ENCODE measurements at places on chromosomes 4 and X.

- DNase-seq, result no peak
Measured at GRCh38 chr4:3870567-3870962, 104.4 kb downstream of the ADRA2C start.

DNA sequence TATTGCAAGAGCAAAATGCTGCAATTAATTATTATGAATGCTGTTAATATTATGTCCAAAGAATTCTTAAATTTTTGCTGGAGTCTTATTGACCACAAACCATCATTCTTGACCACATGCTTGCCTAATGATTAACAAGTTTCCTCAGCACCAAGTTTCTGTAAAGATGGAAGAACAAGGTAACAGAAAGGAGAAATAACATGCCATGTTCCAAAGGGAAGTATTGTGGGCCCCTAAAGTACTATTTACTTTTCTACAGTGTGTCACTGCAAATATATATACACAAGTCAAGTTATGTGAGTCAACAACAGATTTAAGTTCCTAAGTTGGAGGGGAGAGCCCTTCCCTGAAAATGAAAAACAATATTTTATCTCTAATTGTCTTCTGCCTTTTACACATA is 20.6 kb downstream of the FAM47E start:
- DNase-seq, result no peak

DNA sequence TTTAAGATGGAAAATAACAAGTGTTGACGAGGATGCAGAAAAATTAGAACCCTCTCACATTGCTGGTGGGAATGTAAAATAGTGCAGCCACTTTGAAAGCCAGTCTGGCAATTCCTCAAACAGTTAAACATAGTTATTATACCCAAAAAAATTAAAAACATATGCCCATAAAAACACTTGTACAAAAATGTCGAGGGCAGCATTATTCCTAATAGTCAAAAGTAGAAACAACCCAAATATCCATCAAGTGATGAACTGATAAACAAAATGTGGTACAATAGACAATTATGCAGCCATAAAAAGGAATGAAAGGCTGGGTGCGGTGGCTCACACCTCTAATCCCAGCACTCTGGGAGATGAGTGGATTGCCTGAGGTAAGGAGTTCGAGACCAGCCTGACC is 6.3 kb downstream of the IDS start:
- DNase-seq, result no peak

DNA sequence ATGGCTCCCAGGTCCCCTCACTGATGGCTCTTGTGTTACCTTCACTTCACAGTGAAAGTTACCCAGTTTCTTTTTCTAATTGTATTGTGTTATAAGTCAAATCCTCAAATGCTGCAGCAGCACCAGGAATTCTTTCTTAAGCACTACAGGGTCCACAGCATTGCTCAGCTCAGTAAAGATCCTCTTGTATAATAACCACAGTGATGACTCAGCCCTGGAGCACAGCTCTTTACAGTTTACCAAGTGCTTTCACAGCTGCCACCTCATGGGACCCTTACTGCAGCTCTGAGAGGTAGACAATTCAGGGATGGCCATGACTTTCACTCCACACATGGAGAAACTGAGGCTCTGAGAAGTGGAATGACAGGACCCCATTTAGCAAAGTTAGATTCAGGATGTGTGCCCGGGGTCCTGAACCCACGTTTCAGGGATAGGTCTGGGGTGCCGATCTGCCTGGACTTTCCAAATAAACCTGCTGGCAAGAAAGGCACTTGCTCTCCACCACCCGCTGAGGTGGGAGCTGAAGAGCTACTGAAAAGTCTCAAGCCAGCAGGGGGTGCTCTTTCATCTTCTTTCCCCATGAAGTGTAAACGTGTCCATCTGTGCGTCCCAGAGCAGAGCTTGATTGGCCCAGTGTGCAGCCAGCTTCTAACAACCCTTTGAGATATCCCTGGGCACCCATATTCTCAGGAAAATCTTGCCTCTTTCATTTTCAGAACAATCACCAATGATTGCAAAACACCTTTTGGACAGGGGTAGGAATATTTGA is 35.7 kb upstream of the GABRQ start:
- DNase-seq, result no peak

DNA sequence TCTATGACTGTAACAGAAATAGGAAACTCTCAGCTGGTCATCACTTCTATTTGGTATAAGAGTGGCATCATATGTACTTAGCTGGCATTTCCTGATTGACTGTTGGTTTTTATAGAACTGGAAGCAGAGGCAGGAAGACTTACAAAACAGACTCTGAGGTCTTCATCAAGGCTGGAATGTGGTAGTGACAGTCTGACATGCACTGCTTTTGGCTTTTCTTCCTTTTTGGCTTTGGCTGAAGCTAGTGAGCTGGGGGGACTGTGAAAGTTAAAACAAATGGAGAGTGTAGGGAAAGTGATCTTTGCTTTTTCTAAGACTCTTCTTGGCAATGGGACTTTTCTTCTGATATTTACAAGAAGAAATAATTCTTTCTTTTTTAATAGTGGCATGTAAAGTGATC is 121.1 kb upstream of the SLC4A4 start:
- no peak for DNase-seq

GRCh38 chr4:101451086-101451485 is 103.8 kb upstream of the PPP3CA start:
- DNase-seq, result no peak

- no peak for DNase-seq
Measured at GRCh38 chr4:159129814-159130550, 27.1 kb downstream of the RAPGEF2 start.

GRCh38 chr4:151717909-151718628 is 42.7 kb downstream of the GATB start:
- DNase-seq, result no peak

GRCh38 chr4:102500696-102501446 is at the start of gene NFKB1:
Gene NFKB1, plus strand, starts transcription at chr4:102501359. Its CDS starts 24,160 bp downstream, at chr4:102525519.
- peak; percentile 83 for DNase-seq

DNA sequence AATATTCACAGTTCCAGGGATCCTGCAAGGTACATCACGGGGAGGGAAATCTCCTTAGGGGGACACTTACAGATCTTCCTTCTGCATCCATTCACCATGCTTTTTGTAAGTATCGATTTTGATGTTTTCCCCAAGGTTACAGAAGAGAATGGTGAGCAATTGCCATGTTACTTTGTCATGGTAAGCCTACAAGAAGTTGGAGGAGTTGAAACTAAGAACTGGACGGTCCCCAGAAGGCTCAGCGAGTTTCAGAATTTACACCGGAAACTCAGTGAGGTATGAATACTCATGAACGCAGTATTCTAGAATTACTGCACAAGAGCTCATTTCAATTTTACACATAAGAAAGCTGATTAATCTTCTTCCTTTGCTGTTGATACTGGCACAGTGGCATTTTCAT is 53.9 kb downstream of the LRP2BP start:
- no peak for DNase-seq

GRCh38 chr4:81454948-81455347 is 16.8 kb downstream of the RASGEF1B start:
- no peak for DNase-seq

- no peak for DNase-seq
Measured at GRCh38 chr4:85672959-85673358, 198.0 kb downstream of the ARHGAP24 start.

- no peak for DNase-seq
Measured at GRCh38 chr4:128524311-128524710, 236.7 kb upstream of the PGRMC2 start.

GRCh38 chrX:30889147-30890140 is at the start of gene TAB3:
Gene TAB3, minus strand, starts transcription at chrX:30889254. Its CDS starts 29,666 bp downstream, at chrX:30859588.
- DNase-seq, result peak; percentile 88

- DNase-seq, result no peak
Measured at GRCh38 chr4:3642806-3643517, 110.7 kb upstream of the LRPAP1 start.

DNA sequence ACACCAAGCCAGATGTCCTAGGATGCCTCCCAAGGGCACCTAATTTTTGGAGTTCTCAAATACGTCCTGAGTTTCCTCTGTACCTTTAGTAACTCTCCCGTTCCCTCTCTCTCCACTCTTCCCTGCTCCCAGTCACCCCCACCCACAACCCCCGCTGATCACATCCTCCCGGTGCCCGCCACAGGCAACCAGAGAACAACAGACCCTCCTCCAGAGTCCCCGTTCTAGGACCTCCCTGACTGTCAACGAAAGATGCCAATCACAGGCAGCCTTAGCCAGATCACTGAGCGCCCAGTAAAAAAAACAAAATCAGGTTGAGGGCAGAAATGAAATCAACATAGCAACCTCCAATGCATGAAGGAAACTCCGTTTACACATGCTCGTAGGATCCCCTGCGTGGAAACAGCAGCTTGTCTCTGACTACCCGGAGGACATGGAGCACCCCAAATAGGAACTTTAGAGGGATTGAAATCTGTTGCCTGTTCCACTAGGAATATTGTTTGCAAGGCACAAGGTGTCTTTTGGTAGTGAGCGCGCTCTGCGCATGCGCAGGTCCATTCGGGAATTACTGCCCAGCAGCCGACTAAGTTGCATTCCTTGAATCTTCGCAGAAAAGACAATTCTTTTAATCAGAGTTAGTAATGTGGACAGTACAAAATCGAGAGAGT is at the start of gene GABRB1:
Gene GABRB1 (plus strand): TSS at position 557 of the 668 bp plus-strand sequence.
- no peak for DNase-seq

GRCh38 chr4:13541176-13541604 is 3.1 kb downstream of the NKX3-2 start:
- DNase-seq, result no peak

DNA sequence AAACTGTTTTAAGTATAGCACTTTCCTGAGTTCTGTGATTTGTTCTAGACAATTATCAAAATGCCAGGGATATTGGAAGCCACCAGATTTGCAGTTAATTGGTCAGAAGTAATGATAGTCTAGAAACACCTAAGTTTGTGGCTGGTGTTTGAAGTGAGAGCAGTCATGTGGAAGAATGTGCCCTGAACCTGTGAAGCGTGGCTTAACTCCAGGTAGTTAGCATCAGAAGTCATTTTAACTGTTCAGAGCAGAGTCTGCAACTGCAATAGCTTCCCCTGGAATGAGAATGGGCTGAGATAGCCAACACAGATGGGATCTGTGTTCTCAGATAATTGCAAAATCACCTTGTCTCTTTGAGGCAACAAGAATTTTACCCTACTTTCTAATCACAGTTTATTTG is 255.1 kb upstream of the GK2 start:
- no peak for DNase-seq

DNA sequence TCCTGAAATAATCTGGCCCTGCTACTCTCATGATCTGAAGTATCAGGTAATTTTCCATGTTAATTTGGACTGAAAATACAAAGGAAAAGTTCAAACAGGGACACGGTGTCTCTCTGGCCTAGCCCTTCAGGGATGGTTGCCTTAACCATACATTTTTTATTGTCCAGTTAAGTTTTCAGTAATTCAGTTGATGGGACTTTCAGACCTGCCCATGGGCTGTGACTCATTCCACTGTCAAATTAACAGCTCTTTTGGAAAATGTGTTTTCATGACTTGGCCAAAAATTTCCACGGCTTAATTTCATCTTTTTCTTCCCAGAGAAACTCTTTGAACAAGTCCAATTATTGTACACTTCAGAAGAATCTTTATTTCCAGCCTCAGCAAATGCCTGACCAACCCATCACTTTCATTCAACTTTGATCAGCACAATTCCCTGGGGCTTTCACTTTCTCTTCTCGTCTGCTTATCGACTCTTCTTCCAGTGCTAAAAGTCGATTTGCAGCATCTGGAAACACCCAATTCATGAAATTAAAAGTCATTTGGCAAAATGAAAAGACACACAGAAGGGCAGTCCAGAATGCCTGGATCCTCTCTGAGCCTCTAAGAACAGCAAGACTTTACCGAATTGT is 293.9 kb downstream of the RAB28 start:
- no peak for DNase-seq

GRCh38 chrX:45762699-45763647 is 562.3 kb upstream of the DIPK2B start:
- DNase-seq, result no peak

- no peak for DNase-seq
Measured at GRCh38 chrX:39905946-39906345, 191.8 kb downstream of the BCOR start.

GRCh38 chr4:120071192-120071795 is 4.6 kb upstream of the MAD2L1 start:
- DNase-seq, result peak; percentile 11

- DNase-seq, result no peak
Measured at GRCh38 chrX:120301960-120302359, 9.3 kb downstream of the TMEM255A start.

Measured in T-helper 22 cell (primary cell).